ENCODE measurements at places on chromosomes 12 and 14. TPM values are rescaled to one million over a fixed set of nuclear protein-coding genes. Genes with fewer than 3 reads are reported as not detected.

- no peak for DNase-seq
These were observed 210.1 kb upstream of the DAAM1 start for GRCh38 chr14:58978343-58978742.

DNA sequence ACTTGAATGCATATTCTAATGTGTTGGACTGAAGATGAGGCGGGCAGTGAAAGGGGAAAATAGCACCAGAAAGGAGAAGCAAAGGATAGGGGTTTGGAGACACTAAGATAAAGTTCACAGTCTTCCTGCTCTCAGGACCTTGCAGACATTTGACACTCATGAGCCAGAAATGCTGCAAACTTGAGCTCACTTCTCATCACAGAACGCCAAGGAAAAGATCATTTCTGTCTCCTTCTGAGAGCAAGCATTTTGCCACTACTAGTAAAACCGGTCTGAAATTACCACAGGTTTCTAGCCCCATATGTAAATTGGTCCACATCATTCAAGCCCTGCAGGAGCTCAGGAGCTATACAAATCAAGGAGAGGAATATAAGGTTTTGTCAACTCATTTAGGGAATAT lies 44.6 kb upstream of the ANO2 start:
- DNase-seq = no peak

- DNase-seq = no peak
These were observed 22.1 kb upstream of the BTBD6 start for GRCh38 chr14:105226198-105226597.

GRCh38 chr12:56336361-56337167 lies 2.1 kb upstream of the IL23A start:
- DNase-seq = no peak

DNA sequence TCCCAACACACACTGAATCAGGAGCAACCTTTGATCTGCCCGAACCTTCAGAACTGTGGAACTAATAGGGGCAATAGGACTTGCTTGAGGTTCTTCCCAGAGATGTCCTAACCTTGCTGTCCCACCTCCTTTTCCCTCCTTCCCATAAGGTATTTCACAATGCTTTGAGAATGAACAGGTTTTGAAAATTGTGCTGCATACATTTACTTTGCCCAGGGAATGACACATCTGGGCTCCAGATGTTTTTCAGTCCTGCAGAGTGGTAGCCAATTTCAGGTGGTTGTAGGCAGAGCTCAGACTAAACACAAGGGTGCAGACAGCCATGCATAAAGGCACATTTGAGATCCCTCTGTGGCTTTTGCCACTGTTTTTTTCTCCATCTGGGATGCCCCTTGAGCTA lies 206.7 kb upstream of the PWP1 start:
- DNase-seq = no peak

GRCh38 chr12:131672941-131673887 lies 37.7 kb upstream of the SFSWAP start:
- DNase-seq = no peak

- no peak for DNase-seq
These were observed 21.4 kb downstream of the TMEM121 start for GRCh38 chr14:105547741-105548169.

GRCh38 chr12:109222496-109222895 lies 86.6 kb downstream of the FOXN4 start:
- DNase-seq = no peak

GRCh38 chr12:15477761-15478160 lies 155.5 kb downstream of the PTPRO start:
- DNase-seq = peak; percentile 10

- no peak for DNase-seq
These were observed 7.1 kb downstream of the METAP2 start for GRCh38 chr12:95481072-95481471.

- no peak for DNase-seq
These were observed 12.5 kb downstream of the PAPOLA start for GRCh38 chr14:96514694-96515093.

GRCh38 chr12:109759595-109759994 lies 46.0 kb downstream of the FAM222A start:
- DNase-seq = no peak

DNA sequence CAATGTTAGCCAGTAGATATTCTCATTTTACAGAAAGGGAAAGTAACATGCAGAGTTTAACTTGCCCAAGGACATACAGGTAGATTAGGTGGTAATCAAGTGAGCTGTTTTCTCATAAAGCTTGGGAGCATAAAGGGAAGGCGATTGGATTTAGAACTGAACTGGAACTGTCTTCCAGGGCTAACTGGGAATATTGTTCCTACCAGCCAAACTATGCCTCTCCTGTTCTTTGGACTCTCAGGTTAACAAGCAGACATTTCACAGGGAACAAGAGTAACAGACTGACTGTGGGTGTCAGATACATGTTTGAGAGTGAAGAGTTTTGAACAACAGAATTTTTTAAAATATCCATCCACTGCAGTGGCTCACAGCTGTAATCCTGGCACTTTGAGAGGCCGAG lies 15.6 kb downstream of the VCPKMT start:
- no peak for DNase-seq

DNA sequence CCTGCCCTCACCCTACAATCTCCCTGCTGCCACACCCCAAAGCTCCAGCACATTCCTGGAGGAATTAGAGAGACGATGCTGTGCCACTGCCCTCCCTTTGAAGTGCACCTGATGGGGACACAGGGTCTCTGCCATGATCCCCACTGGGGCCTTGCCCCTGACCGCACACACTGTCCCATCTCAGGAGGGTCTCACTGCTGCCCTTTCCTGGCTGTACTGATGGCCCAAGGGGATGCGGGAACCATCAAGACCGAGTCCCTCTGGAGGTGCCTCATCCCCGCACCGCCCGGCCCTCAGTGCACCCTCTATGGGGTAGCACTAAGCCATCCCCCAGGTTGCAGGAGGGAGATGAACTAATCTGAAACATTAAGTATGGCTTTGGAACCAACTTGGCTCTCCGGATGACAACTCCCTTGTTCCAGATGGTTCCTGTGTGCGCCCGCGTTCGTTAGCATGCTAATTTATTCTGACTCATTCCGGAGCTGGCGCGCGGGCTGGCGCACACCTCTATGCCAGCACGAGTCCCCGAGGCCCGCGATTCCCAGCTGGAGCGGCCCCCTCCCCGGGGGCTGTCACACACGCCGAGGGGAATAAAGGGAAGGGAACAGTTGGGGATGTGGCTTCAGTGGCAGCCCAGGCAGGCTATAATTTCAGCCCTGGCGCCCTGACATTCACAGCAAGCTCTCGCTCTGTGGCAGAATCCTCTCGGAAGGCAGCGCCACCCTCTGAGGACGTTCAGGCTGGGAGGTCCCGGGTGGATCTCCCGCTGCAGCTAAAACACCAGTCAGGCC lies 34.2 kb upstream of the C14orf180 start:
- DNase-seq = no peak

- no peak for DNase-seq
These were observed 121.2 kb downstream of the ZNF664 start for GRCh38 chr12:124094188-124094587.

TAS2R19 gene
- total RNA-seq = not detected

EML5 gene
- total RNA-seq = 0.40 TPM

SLC17A8 gene
- not detected for total RNA-seq

CLEC9A gene
- not detected for total RNA-seq

CCDC198 gene
- 18.9 TPM for total RNA-seq

ZC2HC1C gene
- 1.9 TPM for total RNA-seq

KIF21A gene
- total RNA-seq = 20.5 TPM

POU6F1 gene
- total RNA-seq = 9.2 TPM

OLR1 gene
- total RNA-seq = not detected

MRPS35 gene
- 64.8 TPM for total RNA-seq
